Stimulated activated CD4-positive, alpha-beta T cell treated with anti-CD3 and anti-CD28 coated beads, Interleukin-15, amount 100 ng/mL, for 48 hours (primary cell): ENCODE measurements at places on chromosomes 1 and 21.

DNA sequence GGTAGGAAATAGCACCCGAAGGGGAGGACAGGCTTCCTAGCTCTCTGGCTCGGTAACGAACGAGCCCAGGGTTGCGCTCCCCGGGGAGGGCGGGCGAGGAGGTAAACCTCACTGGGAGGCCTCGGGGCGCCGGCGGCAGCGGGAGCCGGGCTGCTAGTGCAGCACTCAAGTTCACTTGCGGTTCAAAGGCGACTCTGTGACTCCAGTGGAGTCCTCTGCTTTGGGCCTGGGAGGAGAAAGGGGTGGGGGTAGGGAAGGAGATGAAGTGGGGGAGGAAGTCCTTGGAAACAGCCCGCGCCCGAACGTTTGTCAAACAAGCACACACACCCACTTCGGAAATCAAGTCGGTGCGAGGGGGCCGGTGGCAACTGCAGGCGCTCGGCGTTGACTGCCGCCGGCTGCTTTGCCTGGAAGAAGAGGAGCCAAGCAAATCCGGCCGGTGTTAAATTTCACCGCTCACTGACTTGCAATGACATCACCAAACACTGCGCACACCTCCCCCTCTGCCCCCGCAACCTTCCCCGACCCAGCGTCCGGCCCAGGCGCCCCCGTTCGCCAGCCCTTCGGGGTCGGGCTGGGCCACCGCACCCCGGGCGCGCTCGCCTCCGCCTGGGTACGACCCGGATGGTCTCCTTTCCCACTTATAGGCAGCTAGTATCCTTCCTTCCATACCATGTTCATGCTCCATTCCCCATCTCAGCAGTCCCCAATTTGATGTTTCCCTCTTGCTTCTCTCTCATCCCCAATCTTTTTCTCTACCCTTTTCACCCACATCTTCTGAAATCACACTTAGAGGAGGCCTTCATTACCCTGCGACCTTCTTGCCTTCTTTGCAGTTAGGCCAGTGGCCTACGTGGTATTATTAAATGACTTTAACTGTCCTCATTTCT, at the start of gene COL24A1:
TSS of gene COL24A1 (minus strand) at position 207 of the 890 bp plus-strand sequence. CDS start 376 bp downstream, outside the sequence.
- DNase-seq: no peak

DNA sequence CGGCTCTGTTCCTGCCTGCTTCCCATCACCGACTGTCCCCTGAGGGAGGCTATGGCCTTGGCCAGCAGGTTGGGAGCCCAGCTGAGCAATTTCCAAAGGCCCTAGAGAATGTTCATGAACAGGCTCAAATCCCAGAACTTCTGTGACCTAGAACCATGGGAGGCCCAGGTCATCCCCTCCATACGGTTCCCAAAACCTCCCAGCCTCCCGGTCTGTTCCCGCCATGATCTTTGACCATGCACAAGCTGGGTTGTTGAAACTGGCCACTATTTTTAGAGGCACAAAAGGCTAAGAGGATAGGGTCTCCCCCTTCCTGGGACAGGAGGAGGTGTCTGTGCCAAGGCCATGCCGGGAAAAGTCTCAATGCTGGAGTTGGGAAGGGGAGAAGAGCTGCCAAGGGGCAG, 27.5 kb downstream of the EPHA2 start:
- DNase-seq: no peak

- no peak for DNase-seq
Measured at GRCh38 chr1:228018961-228019721, 12.3 kb downstream of the WNT3A start.

DNA sequence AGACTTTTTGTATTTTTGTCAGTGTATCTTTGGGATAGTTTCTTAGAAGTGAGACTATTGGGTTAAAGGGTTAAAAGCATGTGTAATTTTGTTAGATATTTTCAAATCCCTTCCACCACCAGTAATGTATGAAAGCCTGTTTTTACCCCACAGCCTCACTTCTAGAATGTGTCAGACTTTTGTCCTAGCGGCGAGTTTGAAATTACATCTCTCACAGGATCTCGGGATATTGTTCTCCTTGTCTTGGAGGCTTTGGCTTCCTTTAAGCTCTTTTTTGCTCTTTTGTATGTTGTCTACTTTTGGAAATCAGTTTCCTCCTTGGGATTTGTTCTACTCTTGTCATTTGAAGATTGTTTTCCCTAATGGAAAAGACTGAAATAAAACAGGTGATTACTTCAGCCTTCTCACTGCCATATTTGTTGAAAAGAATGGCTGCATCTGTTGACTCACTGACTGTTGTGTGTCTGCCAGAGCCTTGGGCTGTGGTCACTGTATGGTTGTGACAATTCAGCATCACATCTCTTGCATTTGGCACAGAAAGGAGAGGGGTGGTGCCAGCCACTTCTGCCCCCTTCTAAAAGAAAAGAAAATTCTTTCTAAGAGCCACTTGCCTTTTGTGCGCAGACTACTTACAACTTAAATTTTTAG, 22.6 kb downstream of the ST3GAL3 start:
- DNase-seq: no peak

GRCh38 chr1:191279266-191279800, 801.7 kb upstream of the BRINP3 start:
- no peak for DNase-seq

- DNase-seq: no peak
Measured at GRCh38 chr1:999725-1000356, at the start of gene HES4. TSS of gene HES4 (minus strand) at chr1:1000097. CDS start at chr1:999973, 124 bp downstream.

DNA sequence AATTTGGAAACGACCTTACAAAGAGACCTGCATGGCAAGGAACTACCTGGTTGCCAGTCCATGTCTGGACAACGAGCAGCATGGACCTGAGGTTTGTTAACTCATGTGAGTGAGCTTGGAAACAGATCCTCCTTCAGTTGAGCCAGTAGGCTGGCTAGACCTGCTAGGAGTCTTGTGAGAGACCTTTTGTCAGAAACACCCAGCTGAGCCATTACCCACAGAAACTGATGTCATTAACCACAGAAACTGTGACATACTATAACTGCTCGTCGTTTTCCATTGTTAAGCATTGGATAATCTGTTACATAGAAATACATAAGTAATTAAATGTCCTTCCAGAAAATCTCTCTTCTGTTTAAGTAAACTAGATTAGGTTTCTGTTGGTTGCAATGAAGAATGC, 211.1 kb upstream of the C21orf91 start:
- no peak for DNase-seq

DNA sequence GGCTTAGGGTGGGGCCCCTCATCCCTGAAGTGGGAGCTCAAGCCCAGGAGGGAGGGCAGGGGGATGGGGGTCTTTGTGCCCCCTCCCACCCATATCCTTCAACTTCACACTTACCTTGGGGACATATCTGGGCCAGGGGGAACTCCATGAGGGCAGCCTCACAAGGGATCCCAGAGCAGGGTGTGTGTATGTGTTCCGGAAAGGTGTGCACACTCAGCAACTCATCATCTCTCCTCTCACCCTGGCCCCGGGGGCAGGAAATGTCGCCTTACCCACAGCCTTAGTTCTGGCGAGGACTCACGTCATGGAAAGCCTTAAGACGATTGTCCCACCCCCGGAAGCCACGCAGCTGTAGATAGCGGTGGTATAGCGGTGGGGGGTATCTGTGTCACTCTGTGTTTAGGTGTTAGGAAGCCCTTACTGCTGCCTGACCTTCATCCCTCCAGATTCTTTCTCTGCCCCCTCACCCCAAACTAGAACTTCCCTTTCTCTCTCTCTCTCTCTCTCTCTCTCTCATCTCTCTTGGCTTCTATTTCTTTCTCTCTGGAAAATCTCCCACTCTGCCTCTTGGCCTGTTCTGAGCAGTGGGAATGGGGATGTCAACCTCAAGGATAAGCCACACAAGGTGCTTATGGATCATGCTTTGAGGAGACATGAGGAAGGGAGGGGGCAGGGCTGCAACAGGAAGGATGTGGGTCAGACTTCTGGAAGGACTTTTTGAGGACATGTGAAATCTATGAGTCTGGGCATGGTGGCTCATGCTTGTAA, at the start of gene SH2D2A:
TSS of gene SH2D2A (minus strand) at position 288 of the 768 bp plus-strand sequence. CDS start at position 148, 140 bp downstream.
- DNase-seq: peak; percentile 93

DNA sequence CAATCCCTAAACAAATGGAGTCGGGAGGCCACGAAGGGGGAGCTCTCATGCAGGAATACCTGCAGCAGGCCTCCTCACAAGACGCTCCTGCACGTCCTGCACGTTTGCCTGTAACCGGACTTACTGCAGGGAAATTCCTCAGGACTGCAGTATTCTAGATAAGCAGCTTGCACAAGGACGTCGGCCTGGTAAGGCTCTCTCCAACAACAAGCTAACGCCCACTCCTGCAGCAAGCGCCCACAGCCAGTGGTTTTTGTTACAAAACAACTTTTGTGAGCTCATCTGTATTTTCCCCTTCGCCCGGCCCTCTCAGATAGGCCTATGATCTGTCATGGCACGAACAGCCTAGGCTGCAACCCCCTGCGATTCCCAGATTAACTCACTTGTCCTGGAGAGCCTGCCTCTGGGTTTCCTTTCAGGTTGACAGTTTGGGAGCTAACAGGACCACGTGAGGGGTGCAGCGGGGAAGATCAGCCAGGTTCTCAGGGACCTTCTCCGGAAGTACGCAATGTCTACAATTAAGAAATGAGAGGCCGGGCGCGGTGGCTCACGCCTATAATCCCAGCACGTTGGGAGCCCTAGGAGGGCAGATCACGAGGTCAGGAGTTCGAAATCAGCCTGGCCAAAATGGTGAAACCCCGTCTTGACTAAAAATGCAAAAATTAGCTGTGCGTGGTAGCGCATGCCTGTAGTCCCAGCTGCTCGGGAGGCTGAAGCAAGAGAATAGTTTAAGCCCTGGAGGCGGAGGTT, 921 bp upstream of the MIB2 start:
- DNase-seq: peak; percentile 40

GRCh38 chr1:109840011-109840629, 70.5 kb upstream of the CSF1 start:
- no peak for DNase-seq

GRCh38 chr21:36813052-36813451, 114.1 kb downstream of the SIM2 start:
- no peak for DNase-seq

GRCh38 chr1:32111040-32111623, 3.3 kb downstream of the KPNA6 start:
- no peak for DNase-seq

GRCh38 chr1:231058416-231059109, 18.5 kb upstream of the FAM89A start:
- no peak for DNase-seq

DNA sequence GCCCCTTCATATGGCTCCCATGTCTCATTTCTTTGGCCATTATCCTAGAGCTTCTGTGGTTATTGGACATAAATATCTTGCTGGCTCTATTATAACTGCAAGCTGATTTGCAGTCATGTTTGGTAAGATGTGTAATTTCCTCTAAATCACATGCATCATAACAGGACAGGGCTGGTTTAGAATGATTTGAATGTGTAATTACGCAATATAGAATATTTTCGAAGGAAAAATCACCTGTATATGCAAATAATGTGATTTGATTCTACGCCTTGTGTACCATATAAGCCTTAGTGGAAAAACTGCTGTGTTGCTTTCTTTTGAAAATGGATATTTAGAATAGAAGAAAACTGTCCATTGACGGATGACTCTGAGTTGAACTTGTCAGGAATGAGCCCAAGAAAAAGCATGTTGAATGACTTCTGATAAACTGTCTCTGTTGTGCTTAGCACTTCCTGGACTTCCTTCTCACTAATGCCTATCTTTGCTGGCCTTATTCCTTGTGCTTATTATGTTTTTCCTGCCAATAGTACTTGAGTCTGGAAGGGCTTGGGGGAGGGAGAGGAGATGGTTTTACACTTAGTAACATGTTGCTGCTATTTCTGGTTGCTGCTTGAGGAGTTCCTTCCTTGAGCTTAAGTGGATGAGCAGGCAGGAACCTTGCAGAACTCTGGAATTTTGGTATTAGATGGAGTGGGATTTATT, 6.5 kb downstream of the CACHD1 start:
- DNase-seq: no peak

DNA sequence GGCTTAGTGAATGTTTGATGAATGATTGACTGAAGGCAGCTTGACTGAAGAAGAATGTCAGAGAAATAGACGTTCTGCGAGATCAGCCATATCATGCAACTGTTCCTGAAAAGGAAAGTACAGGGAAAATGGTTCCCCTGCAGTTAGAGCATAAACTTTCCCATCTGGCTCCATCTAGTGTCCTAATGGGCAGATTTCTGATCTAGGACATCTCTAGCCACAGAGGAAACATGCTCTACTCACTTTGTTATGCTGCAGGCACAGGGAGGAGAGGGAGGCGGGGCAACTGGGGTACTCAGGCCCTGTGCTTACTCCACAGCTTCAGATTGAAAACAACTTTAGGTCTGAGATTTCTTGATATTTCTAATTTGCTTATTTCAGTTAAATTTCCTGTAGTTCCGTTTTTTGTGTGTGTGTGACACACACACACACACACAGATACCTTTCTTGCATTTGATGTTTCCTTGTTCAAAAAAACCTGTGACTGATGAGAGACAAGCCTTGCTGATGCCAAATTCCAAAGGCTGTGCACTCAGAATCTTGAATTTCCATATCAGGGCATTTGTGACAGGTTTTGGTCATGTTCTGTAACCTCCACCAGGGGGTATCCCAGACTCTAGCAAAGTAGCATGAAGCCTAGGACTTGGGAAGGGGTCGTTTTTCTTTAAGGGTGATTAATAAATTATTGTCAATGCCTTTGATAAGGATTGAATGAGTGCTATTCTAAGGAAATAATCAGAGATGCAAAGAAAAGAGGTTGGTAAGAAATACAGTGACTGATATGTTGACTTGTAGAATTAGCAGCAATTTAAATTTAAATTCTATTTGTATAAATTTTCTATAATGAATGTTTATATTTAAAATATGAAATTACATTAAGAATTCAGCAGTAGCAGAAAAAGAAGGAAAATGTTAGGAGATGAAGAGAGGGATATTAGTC, 139.7 kb upstream of the BEND5 start:
- DNase-seq: no peak

DNA sequence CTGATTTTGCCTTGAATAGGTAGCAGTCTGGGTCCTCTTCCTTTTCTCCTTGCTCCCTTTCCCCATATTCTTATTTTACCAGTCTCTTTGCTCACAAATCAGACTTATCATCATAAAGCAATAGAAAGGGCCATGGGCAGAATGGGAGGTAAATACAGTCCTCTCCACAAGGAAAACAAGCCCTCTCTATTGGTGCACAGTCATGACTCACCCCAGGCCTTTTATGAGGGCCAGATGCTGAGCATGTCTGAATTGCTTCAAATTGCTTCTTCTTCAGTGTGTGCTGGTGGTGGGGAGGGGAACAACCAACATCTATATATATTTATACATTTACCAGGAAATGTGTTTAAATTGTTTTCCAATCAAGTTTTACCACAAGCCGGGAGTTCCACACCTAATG, 75.2 kb downstream of the GFI1 start:
- no peak for DNase-seq

GRCh38 chr21:45310459-45310858, 22.8 kb upstream of the POFUT2 start:
- DNase-seq: no peak

- DNase-seq: no peak
Measured at GRCh38 chr1:19384772-19385187, 72.7 kb downstream of the SLC66A1 start.

DNA sequence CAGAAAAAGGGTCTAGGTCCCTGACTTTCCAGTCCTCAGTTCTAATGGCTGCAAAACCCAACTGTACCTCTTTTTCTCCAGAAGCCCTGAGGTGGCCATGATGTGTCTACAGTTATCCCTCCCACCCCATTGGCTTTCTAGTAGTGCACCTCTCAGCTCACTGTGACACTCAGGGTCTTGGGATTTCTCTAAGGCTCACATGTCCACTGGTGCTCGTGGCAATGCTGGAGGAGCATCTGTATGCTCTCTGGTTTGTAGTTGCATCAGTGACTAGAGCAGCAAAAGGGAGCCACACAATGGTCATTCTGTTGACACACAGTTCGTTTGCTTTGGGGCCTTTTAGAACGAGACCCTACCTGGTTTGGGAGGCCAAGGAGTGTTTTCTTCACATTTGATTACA, 81.6 kb upstream of the SYT6 start:
- no peak for DNase-seq

GRCh38 chr1:113456967-113457366, 66.7 kb downstream of the MAGI3 start:
- DNase-seq: no peak
